ENCODE measurements at places on chromosomes 12 and 14. TPM values are rescaled to one million over a fixed set of nuclear protein-coding genes. Genes with fewer than 3 reads are reported as not detected.

GRCh38 chr12:13106666-13107065 lies 3.2 kb upstream of the GSG1 start:
- DNase-seq = no peak

- DNase-seq = no peak
Measured at GRCh38 chr12:19688532-19688931, 249.2 kb downstream of the AEBP2 start.

- peak; percentile 46 for DNase-seq
Measured at GRCh38 chr14:49971156-49972130, 78.6 kb downstream of the ARF6 start.

DNA sequence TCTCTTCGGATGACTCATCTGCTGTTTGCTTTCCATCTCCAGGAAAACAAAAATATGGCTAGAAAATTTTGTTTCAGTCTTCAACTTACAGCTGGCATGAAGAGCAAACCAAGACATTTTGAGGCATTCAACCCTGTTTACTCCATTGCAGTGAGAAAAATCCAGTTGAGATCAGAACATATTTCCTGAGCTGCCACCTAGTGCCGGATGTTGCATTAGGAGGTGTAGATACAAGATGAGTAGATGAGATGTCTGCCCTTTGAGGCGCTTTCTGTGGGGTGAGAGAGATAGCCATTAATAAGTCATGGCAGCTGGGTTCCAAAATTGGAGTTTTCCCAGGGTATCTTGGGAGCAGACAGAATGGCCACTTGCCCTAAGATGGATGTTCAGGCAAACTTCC lies 171.1 kb downstream of the PRKCH start:
- no peak for DNase-seq

Gene RERGL
- total RNA-seq = not detected

Gene CDKN3
- 3.5 TPM for total RNA-seq

All from renal cortical epithelial cell (primary cell).